ENCODE measurements at places on chromosomes 3 and 15. TPM values are rescaled to one million over a fixed set of nuclear protein-coding genes. Genes with fewer than 3 reads are reported as not detected.

GRCh38 chr15:66169023-66169422, 84.5 kb downstream of the MEGF11 start:
- DNase-seq = no peak

GRCh38 chr3:114285648-114286230, 8.1 kb upstream of the TIGIT start:
- DNase-seq = no peak

The MANF gene
- total RNA-seq = 248 TPM

DNA sequence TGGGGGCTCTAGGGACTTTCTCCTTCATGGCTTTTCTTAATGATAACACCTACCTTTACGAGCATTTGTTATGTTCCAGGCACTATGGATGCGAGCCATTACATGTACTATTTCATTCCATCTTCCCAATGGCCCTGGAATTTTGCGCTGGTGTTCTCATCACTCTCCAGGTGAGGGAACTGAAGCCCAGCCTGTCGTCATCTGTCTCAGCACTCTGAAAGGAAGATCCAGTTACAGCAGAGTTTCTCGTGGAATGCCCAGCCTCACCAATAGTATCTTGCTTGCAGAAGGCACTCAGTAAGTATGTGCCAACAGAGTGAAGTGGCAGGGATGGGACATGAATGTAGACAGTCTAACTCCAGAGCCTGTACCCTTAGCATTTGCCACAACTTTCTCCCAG, 56.8 kb downstream of the NOX5 start:
- no peak for DNase-seq

- no peak for DNase-seq
Observed at GRCh38 chr15:57259568-57260040, 116.7 kb upstream of the CGNL1 start.

The DUOXA2 gene
- total RNA-seq = not detected

DNA sequence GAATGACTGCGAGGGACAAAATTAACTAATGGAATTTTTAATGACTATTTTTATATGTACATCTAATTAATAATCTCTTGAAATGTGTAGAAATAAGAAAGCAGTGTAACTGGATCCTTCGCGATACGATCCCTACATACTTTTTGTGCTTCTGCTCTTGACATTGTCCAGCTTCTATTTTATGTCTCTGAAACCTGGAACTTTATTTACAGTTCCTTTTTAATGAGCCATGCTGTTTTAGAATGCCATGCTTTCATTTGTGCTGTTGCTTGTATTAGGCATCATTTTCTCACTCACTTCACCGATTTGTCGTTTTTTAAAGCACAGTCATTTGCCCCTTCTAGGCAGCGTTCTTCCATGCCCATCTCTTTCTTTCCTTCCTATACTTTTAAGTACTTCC, 301.3 kb downstream of the EDEM1 start:
- no peak for DNase-seq

- no peak for DNase-seq
Observed at GRCh38 chr15:68195336-68196112, 9.6 kb downstream of the CALML4 start.

GRCh38 chr15:92917598-92918407, 17.7 kb downstream of the CHD2 start:
- DNase-seq = peak; percentile 97

DNA sequence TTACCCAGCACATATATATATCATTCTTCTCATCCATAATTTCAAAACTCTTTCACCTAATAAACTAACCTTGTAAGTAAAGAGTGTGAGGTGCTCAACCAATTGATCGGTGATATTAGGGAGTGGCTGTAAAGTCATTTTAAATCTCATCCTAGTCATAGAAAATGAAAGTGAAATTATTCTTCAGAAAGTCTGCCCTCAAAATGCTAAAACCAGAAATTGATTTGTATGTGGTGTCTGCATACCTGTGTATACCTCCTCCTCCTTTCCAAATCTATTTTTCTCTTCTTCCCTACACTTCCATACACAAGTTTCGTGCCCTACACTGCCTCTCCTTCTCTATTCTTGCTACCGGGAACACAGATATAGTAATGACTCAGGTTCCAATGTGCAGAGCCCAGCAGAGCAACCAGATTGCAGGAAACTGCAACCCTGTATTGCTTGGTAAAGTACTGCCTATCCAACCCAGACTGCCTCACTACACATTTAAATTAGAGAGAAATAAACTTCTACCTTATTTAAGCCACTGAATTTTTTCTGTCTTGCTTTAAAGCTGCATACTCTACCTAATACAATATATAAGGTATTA, 7.4 kb upstream of the TBC1D5 start:
- DNase-seq = no peak

DNA sequence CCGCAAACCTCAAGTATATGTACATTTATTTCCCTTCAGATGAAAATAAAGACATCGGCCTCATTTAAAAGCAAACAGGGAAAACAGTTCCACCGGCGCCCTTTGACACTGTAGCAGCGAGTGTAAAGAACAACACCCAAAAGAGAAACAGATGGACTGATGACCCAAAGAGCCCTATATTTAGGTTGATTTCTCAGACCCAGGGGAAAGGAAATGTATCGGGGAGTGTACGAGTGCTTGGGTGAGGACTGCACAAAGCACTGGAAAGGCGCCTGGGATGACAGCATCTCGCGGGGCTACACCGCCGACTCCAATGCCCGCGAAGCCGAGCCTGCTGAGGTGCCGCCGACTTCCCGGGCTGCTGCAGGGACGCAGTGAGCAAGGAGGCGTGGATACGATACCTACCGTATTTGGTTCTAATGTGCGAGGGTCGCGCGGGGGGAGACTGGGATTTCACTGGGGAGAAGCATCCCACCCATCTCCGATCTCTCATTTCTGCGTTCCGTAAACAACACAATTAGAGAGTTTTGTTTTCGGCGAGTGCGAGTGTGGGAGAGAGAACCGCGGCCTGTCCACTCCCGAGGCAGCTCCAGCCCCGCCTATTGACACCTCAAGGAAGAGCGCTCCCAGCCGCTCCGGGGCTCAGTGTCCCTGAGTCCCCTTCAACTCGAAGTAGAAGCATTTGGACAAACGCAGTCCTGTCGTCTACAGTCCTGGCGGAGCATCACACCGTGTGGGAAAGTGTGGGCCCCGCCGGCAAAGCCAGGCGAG, 2.0 kb downstream of the MECOM start:
- DNase-seq = peak; percentile 47

The MYLK gene
- total RNA-seq = 3.2 TPM

The ARPP21 gene
- not detected for total RNA-seq

- no peak for DNase-seq
Observed at GRCh38 chr3:31300456-31301443, 232.0 kb upstream of the STT3B start.

The EIF2A gene
- total RNA-seq = 88.8 TPM

GRCh38 chr3:195761567-195762248, 40.9 kb downstream of the MUC20 start:
- no peak for DNase-seq

GRCh38 chr3:129226374-129226773, 23.0 kb upstream of the COPG1 start:
- peak; percentile 86 for DNase-seq

DNA sequence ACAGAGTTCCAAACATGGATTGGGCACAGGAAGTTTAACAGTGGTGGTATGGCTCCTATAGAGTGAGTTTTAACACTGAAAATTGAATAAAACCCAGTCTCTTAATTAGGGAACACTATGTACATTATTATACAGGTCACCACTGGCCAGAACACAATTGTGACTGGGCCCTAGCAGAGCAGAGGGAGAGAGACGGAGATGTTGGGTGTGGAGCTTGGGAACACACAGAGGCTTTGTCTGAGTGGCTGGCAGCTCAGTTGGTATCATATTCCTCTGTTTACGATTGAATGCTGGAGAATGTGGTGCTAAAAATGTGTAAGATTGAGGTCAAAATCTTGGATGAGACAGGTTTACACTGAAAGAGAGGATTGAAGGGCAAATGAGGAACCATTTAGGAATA, 6.8 kb upstream of the MOBP start:
- no peak for DNase-seq

DNA sequence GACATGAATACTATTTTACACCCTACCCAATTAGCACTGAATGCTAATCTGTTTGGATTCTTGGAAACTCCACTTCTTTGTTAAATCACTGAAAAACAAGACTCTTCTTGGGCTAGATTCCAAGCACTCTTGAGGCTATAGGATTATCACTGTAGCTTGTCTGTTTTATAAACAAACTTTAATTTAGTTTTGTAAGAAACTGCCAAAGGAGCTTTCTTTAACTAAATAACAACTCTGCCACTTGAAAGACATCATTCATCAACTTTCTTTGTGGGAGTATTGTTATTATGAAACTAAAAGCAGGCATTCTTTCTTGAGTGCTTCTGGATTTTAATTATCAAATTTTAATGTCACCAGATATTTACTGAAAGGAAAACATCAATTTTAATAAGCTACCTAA, 24.1 kb downstream of the CBLB start:
- DNase-seq = no peak

- DNase-seq = no peak
Observed at GRCh38 chr15:78224023-78224411, 10.3 kb downstream of the ACSBG1 start.

The MEF2A gene
- total RNA-seq = 11.1 TPM

The BNC1 gene
- total RNA-seq = 74.2 TPM

- peak; percentile 6 for DNase-seq
Observed at GRCh38 chr3:160771811-160772459, 15.9 kb downstream of the PPM1L start.

DNA sequence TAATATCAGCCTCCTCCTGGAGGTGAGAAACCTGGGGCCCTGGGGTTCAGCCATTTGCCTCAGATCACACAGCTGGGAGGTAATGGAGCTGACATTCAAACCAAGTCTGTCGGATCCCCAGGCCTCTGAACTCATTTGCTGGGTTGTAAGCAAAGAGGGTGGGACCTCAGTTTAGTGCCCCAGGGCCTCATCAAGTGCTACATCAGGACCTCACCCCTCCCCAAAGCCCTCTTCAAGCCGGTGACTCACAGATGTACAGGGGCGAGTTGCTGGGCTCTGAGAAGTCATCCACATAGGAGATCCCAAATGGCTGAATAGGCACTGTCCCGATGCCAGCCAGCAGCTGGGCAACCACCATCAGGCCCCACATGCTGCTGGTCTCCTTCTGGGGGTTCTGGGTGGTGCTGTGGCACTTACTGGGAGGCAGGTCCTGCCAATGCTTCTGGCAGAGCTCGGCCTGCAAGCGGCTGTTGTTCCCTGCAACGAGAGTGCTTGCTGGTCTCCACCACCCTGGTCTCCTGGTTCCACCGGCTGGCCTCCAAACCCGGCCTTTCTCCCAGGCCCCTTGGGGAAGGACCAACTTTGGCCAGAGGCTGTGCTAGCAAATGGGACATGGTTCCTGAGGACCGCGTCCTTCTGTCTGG, 59.2 kb upstream of the RAB6B start:
- no peak for DNase-seq

The TUSC2 gene
- 23.3 TPM for total RNA-seq

- DNase-seq = no peak
Observed at GRCh38 chr3:48024401-48024800, 8.2 kb upstream of the MAP4 start.

The GOLGA6B gene
- total RNA-seq = not detected

The RFT1 gene
- 15.5 TPM for total RNA-seq

The LRRC2 gene
- under 0.01 TPM for total RNA-seq

DNA sequence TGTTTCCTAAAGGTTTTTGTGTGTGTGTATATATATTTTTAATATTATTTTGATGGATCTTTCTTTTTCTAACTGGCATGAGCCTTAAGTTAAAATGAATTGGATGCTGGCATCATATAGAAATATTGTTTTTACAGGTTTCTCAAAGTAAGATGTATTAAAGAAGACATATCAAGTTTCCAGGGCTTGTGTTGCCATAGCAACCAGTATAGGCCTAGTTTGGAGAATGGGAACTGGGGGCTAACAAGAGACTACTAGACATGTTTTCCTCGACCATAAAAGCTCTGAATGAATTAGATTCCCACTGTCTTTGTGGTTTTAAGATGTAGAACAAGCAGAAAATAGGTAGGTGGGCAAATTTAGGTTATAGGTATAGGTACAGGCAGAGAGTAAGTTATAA, 771.4 kb downstream of the TUSC7 start:
- no peak for DNase-seq

- no peak for DNase-seq
Observed at GRCh38 chr3:12935861-12936830, 94.8 kb upstream of the RPL32 start.

The SCAMP5 gene
- 1.3 TPM for total RNA-seq

DNA sequence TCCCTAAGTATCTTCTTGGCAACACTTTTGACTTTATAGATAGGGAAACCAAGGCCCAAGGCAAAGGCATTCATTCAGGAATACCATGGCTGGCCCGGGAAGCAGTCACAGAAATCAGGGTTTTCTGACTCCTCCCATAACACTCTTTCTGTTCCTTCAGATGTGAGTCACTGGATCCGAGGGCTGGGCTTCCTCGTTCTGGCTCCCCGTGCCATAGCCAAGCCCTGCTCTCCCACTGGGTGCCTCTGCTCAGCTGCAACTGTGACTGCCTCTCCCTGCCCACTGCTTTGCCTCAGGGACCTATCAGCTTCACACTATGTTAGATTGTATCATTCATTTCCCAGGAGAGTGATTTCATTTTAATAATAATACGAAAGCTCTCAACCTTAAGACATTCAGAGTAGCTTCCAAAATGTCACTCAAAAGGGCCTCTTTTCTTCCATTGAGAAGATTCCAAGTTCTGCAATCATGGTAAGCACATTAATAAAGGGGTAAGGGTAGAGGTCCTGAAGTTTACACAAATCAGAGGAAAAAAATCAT, 50.2 kb downstream of the GABRB3 start:
- DNase-seq = no peak

- DNase-seq = no peak
Observed at GRCh38 chr15:41983221-41983620, 10.9 kb upstream of the EHD4 start.

GRCh38 chr3:139128803-139129202, 84.1 kb upstream of the PRR23C start:
- DNase-seq = no peak

GRCh38 chr15:53762916-53763315, 3.5 kb upstream of the WDR72 start:
- no peak for DNase-seq

The CCDC80 gene
- total RNA-seq = 8.2 TPM

GRCh38 chr3:9130345-9131305, 118.8 kb downstream of the SRGAP3 start:
- no peak for DNase-seq

- DNase-seq = no peak
Observed at GRCh38 chr3:48068886-48069285, 52.7 kb upstream of the MAP4 start.

DNA sequence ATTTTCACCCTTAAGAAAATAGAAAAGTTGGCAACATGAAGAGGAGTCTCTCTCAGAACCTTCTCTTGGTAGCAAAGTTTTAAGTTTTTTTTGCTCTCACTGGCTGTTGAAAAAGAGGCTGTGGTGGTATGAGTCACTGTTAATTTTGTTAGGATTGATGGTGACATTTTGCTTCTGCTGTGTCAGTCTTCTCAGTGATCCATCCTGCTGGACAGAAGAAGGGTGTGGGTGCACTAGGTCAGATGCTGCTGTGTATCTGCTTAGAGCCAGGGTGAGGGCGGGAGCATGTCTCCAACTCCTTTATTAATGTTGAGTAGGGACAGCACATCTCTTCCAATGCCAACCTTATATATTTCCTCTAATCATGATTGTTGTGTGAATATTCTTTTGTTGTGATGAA, 369.5 kb downstream of the FEZF2 start:
- DNase-seq = no peak

The TGM5 gene
- total RNA-seq = 1.8 TPM
